ENCODE measurements at places on chromosomes 1 and 21.

GRCh38 chr1:54336116-54336515 is 70.1 kb downstream of the SSBP3 start:
- no peak for DNase-seq

DNA sequence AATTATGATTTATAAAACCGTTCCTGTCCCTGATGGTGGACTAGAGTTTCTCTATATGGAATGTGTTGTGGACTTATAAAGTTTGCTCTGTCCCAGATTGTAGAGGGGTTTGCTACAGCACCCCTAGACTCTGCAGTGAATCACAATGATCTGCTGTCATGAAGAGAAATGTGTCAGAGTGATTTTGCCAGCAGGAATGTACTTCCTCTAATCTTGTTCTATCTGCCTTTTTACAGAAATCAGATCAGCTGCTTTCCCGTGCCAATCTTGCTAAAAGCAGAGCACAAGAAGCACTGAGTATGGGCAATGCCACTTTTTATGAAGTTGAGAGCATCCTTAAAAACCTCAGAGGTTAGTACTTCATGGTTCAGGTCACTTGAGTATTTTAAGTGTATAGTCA is 52.0 kb downstream of the LAMC2 start:
- DNase-seq, result no peak

- no peak for DNase-seq
Measured at GRCh38 chr1:96187020-96187419, 534.6 kb upstream of the PTBP2 start.

DNA sequence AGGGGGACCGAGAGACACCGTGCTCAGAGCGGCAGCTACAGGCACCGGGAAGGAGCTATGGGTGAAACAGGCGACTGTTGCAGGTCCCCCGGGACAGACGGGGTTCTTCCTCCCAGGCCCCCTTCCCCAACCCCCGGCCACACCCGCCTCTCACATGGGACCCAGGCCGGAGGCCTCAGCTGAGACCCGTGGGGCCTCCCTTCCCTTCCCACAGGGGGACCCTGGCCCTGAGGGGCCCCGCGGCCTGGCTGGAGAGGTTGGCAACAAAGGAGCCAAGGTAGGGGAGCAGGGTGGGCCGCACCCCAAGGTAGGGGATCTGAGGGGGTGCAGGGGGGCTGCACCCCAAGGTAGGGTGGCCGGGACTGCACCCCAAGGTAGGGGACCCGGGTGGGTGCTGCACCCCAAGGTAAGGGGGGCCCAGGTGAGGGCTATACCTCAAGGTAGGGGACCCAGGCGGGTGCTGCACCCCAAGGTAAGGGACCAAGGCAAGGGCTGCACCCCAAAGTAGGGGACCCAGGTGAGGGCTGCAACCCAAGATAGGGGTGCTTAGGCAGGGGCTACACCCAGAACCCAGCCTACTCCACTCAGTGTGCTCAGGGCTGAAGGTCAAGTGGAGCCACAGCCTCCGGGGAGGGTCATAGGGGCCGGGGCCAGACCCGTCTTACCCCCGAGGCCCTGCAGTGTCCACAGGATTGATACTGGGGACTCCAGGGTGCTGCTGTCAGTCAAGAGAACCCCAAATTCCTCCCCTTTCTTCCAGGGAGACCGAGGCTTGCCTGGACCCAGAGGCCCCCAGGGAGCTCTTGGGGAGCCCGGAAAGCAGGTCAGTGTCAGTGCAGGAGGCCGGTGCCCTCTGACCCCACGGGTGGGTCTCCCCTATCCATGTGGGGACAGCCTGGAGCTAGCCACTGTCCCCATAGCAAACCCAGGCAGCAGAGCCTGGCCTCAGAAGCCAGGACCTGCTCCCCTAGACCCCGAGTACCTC is 22.7 kb downstream of the COL6A2 start:
- DNase-seq, result no peak

DNA sequence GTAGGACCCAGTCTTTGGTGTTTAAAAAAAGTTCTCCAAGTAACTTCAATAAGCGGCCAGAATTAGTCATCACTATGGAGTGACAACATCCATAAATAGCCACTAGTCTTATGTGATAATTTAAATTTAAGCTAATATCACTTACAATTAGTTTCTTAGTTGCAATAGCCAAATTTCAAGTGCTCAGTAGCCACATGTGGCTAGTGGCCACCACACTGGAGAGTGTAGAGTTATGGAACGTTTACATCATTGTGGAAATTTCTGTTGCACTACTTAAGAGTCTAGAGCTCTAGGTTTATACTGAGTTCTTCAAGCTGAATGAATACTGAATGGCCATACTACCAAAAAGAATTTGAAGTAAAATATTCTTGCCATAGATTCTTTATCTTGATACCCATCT is 121.1 kb downstream of the RUNX1 start:
- no peak for DNase-seq

DNA sequence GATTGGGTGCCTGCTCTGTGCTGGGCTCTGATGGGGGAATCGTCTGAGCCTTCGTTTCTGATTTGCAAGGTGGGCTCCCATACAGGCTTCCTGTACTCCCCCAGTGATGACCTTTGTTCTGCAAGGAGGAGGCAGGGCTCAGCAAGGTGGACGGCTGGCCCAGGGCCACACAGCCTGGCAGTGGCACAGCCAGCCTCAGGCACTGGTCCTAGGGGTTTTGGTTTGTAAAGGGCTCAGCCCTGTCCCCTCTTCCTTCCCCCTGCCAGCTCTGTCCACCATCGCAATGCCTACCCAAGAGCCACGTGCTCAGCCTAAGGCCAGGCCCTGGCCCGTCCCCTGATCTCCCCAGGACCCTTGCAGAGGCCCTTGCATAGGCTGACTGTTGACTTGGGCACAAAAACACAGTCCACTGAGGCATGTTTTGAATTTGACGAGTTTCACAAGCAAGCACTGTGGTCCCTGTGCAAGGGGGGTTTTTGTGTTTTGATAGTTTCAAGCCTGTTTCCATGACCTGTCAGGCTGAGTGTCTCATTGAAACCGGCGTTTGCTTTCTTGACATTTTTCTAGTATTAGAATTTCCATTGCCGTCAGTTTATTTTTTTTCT is 39.5 kb upstream of the TNFRSF1B start:
- no peak for DNase-seq

- DNase-seq, result no peak
Measured at GRCh38 chr1:113433184-113433583, 42.9 kb downstream of the MAGI3 start.

DNA sequence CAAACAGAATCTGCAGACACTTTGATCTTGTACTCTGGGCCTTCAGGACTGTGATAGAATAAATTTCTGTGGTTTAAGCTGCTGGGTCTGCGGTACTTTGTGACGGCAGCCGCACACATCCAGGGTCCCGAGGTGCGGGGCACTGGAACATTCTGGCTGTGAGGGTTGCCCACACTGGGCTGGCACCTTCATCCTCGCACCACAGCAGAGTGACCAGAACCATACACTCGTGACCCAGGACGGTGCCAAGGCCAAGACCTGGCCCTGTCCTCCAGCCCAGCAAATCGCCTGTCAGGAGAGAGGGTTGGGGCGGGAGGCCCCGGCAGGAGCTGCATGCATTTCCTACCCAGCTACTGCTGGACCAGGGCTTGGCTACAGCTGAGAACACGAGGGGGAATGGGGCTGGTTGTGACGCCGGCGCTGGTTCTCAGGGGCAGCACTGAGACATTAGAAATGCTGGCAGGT is 2.6 kb upstream of the FTCD start:
- no peak for DNase-seq

- DNase-seq, result no peak
Measured at GRCh38 chr1:19074902-19075721, 118.6 kb upstream of the IFFO2 start.

- DNase-seq, result no peak
Measured at GRCh38 chr1:80919426-80919825, 881.3 kb upstream of the ADGRL2 start.

- DNase-seq, result no peak
Measured at GRCh38 chr1:116628448-116628847, 39.1 kb downstream of the IGSF3 start.

GRCh38 chr1:243452092-243452491 is 196.3 kb downstream of the SDCCAG8 start:
- no peak for DNase-seq

DNA sequence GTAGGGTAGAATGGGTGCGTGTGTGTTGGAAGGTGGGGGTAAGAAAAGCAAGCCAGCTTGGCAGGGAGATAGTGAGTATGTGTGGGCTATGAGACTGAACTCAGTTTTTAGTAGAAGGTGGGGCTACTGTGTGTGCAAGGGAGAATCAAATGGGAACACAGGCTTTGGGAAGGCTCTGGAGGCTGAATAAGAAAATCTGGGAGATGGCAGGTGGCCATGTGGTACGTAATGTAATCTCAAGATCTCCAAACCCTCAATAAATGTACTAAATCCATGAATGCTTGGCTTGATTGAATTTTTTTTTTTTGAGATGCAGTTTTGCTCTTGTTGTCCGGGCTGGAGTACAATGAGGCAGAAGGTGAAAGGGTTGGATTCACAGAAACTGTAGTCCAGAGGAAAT is 3.5 kb upstream of the ZSCAN20 start:
- DNase-seq, result no peak

GRCh38 chr1:86957221-86957620 is 42.8 kb downstream of the HS2ST1 start:
- no peak for DNase-seq

DNA sequence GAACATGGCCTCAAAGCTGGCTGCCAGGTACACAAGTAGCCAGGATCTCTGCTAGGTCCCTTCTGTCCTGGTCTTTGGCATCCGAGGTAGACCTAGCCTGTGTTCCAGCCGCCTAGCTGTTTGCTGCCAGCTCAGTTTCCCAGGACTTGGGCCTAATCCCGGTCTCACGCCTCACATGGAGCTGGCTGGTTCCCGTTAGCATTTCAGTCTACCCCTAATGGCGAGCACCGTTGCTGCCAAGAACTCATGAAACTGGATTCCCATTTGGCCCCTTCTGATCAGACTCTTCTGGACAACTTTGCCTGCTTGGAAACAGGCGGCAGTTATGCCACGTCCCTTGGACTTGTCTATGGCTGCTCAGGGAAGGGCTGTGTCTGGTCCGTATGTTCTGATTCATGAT is 26.2 kb upstream of the HHAT start:
- DNase-seq, result no peak

- DNase-seq, result no peak
Measured at GRCh38 chr21:36692835-36693488, 6.0 kb upstream of the SIM2 start.

- DNase-seq, result no peak
Measured at GRCh38 chr1:39110882-39111281, 84.7 kb downstream of the NDUFS5 start.

GRCh38 chr1:93991271-93991670 is 82.0 kb upstream of the GCLM start:
- DNase-seq, result no peak

DNA sequence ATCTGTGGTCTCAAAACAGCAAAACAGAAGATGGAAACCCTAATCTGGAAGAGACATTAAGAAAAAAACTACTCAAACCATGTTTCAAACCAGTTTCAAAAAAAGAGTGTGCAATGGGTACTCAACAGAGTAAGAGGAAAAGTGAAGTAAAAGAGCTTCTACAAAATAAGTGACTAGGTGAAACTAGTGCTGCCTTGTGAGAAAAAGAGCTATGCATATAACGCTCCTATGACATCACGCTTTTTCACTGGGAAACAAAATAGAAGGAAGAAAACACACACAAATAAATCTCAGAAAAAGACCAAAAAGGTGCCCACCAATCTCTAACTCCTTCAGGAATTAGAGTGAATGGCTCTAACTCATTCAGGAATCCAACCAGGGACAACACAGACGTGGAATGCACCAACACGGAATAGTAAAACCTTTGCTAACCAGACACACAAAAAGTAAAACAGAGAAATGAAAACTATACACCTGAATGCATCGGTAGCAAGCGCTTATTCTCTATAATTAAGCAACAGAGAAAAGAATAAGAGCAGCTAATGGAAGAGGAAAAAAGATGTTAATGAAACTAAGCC is 1.3 kb downstream of the FOXJ3 start:
- DNase-seq, result no peak

- DNase-seq, result no peak
Measured at GRCh38 chr1:198915327-198916231, 276.7 kb downstream of the PTPRC start.

DNA sequence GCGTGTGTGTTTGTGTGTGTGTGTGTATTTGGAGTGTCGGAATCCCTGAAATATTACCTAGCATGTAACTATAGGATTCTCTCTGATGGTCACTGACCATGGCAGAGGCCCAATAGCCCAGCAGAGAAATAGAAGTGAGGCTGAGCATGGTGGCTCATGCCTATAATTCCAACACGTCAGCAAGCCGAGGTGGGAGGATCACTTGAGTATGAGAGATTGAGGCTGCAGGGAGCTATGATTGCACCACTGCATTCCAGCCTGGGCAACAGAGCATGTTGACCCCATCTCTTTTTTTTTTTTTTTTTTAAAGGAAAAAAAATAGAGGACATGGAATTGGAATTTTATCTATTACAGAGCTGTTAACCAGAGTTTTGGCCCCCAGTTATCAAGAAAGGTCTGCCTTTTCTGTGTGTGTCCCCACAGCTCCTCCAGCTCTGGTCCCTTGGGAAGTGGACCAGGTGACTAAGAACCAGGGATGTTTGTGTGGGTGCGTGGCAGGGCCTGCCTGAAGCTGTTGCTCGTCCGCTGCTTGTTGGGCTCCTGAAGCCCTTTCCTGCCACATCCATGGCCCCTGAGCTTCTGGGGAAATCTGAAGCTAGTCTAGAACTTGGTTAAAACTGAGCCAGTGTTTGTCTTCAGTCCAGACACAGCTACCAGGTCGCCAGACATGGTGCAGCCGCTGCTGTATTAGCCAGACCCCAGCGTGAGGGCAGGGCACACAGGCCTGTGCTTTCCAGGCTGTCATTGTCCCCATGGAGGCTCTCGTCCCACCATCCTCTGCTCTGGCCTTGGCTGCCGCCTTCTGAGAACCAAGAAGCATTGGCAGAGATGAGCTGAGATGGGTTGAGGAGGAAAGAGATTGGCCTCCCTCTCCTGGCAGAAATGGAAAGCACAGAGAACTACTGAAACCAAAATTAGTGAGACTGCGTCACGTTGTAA is 25.5 kb downstream of the CAPN9 start:
- no peak for DNase-seq

DNA sequence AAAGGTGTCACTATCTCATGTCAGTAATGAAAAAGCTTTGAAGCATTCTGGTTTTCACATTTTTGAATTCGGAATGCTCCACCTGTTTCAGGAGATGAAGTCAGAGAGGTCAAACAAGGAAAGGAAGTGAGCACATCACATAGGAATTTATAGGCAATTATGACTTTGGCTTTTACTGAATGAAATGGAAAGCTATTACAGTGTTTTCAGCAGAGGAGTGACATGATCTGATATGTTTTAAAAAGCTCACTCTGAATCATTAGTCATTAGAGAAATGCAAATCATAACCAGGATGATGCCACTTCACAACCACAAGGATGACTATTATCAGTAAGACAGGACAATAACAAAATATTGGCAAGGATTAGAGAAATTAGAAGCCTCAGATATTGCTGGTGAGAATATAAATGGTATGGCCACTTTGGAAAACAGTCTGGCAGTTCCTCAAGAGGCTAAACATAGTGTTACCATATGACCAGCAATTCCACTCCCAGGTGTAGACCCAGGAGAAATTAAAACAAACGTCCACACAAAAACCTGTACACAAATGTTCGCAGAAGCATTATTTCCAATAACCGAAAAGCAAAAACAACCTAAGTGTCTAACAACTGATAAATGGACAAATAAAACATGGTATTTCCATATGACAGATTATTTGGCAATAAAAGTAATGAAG is 7.5 kb downstream of the TAF1A start:
- DNase-seq, result no peak

- DNase-seq, result peak; percentile 54
Measured at GRCh38 chr1:93629101-93630059, 52.3 kb downstream of the BCAR3 start.

All from GDM1 (cell line).